A172 (cell line): ENCODE measurements at places on chromosomes 5 and 9. TPM values are rescaled to one million over a fixed set of nuclear protein-coding genes. Genes with fewer than 3 reads are reported as not detected.

GRCh38 chr5:128472036-128472435 is 66.0 kb downstream of the FBN2 start:
- DNase-seq: no peak

SAXO1 gene
- total RNA-seq: not detected in 2 replicates

- DNase-seq: no peak
Observed at GRCh38 chr5:58274191-58274590, 185.7 kb downstream of the PLK2 start.

MGAT4B gene
- total RNA-seq: 352 and 377 TPM in 2 replicates

DNA sequence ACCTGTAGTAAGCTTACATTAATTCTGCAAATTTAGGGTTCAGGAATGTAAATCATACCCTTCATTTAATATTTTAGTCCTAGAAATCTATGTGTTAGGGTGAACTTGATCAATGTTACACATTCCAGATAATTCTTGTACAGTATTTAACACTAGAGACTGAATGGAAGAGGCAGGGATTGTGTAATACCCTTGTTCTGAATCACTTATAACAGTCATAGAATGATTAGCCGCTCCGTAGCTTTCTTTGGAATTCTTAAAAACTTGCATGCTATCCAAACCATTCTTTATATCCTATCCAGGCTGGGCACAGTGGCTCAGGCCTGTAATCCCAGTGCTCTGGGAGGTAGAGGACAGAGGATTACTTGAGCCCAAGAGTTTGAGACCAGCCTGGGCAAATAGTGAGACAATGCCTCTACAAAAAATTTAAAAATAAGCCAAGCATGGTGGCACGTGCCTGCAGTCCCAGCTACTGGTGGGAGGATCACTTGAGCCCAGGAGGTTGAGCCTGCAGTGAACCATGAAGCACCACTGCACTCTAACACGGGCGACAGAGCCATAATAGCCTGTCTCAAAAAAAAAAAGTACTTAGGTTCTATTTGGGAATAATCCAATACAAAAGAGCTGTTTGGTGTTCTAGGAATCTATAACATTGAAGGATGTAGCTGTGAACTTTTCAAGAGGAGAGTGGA is 8.3 kb downstream of the ZNF483 start:
- no peak for DNase-seq

DNA sequence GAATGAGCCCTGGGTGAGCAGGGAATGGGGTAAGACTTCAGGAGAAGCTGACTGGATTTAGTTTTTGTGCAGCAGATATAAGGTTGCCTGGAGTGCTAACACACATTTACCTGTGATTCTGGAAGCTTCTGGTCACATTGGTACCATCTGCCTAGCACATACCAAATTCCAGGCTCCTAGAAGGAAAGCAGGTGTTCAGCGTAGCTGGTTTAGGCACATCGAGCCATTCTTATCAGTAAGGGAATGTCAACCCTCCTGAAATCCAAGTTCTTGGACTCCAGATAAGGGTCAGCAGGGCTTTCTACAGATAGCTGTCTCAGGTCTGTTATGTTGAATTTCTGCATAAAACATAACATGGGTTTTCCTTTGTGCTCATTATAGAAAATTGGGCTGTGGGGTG is 10.3 kb downstream of the TCERG1 start:
- no peak for DNase-seq

DNA sequence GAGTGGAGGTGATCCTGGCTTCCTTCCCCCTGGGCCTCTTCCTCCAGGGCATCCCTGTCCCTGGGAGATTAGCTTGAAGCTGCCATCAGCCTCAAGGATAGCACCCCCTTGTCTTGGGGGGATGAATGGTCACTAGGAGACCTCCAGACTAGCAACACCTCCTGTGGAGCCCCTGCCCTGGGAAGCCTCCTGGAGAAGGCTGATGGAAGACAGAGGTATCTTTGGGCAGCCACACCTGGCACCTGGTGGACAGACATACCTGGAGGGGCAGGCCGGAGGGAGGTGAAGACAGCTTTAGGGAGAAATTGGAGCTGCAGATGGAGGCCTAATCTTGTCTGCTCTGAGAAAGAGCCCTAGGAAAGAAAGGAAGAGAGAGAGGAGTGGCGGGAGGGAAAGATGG is 9.0 kb upstream of the TTLL11 start:
- no peak for DNase-seq

GRCh38 chr5:173742432-173742816 is 126.0 kb upstream of the BOD1 start:
- no peak for DNase-seq

GRCh38 chr5:67003685-67003934 is 193.0 kb downstream of the CD180 start:
- DNase-seq: no peak

THBS4 gene
- total RNA-seq: 0.05 and 1.2 TPM in 2 replicates

DNA sequence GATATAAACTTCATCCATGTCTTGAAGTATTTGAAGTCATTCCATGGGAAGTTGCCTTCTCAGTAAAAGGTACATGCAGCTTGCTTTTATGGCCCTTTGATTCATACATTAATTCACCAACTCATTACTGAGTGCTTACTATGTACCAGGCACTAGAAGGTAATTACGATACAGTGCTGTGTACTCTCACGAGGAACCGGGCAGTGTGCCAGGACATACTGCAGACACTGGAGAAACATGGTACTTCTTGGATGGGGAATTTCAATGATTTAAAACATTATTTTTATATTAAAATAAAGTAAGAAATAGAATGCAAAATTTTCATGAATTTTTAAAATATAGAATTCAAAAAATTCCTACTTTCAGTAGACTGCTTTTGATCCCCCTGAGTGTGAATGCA is 71.4 kb upstream of the WDR41 start:
- no peak for DNase-seq

DNA sequence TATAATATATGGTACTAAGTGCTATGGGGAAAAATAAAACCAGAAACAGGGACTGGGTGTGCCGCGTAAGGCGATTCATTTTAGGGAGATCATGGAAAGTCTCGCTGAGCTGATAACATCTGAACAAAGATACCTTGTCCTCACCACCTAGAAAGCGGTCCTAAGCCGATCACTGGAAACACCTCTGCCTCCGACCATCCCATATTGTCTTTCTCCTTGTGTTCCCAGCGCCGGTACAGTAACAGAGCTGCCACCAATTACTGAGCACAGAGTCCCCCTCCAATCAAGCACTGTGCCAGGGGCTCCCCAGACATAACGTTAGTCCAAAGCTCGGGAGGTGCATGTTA is 704 bp downstream of the CCDC112 start:
- no peak for DNase-seq

C5orf58 gene
- not detected in 2 replicates for total RNA-seq

- DNase-seq: no peak
Observed at GRCh38 chr5:178216779-178217178, 12.4 kb downstream of the HNRNPAB start.

PRRC1 gene
- 39.8 and 66.4 TPM in 2 replicates for total RNA-seq

GRCh38 chr9:82930116-82930515 is 132.8 kb downstream of the RASEF start:
- no peak for DNase-seq

GRCh38 chr9:127112056-127112455 is 10.4 kb downstream of the ANGPTL2 start:
- no peak for DNase-seq

DNA sequence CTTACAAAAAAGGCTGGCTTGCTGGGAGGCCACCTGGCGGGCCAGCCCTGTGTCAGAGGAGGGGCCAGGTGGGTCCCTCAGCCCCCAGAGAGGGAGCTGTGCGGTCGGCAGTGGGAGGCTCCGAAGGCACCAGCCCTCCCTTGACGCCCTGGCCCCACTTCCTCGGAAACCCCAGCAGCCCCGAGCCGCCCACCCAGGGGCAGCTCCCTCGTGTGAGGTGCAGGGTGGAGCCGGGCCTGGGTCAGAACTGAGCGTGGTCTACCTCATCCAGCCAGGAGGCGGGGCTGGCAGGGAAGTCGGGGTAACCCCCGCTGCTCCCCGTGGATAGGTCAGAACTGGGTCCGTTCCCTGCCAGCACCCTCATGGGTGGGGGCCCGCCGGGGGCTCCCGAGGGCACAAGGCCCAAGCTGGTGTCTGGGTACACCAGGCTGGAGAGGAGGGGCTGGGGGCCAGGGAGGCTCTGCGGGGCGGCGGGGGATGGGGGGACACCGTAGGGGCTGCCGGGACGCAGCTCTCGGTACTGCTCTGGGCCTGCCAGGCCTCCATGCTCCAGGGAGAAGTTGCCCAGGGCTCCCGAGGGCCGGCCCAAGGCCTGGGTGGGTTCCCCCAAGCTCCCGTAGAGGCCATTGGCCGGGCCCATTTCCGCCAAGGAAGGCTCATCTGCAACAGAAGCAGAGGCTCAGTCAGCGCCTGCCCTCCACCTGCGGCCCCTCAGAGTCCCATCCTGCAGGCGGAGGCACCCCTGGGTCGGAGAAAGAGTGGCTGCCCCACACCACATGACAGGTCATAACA is 7.6 kb downstream of the LHX3 start:
- no peak for DNase-seq
